ENCODE measurements at places on chromosomes 2 and 18.

DNA sequence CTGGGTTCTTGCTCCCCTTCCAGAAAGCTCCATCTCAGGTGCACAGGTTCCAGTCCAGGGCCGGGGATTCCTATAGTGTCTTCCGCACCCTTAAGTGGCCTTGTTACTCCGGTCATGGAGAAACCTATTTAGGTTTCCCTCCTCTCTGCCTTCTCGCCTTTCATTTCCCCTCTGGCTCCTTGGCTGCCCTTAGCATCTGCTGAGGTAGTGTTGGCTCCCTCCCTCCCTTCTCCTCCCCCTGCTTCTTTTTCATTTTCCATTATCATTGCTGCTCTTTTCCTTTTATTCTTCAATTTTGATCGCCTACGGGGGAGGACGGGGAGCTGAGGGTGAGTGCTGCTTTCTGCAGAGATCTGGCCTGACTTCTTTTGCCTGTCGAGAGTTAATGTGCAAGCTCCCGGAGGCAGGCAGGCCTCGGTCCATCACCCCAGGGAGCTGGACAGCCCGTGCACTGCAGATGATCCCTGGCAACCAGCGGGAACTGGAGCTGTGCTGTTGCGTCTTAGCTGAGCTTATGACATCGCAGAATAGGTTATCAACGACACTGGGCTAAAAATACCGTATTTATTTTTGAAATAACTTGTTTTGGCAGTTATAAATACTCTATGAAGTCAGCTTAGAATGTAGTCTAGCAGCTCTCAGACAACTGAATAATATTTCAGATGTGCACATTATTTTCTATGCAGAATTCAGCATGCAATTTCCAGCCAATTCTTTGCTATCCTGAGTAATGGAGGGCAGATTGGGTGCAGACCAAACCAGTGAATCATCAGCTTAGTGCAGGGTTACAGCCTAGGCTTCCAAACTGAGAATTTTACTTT, 141.9 kb downstream of the SLC4A3 start:
- no peak for DNase-seq

GRCh38 chr2:3500326-3500899, 18.9 kb downstream of the ADI1 start:
- DNase-seq = no peak

GRCh38 chr2:29463181-29463900, 348.1 kb downstream of the CLIP4 start:
- DNase-seq = no peak

GRCh38 chr2:173652311-173652710, 297.6 kb downstream of the CDCA7 start:
- no peak for DNase-seq

GRCh38 chr2:112184121-112184520, 45.9 kb downstream of the FBLN7 start:
- DNase-seq = no peak

DNA sequence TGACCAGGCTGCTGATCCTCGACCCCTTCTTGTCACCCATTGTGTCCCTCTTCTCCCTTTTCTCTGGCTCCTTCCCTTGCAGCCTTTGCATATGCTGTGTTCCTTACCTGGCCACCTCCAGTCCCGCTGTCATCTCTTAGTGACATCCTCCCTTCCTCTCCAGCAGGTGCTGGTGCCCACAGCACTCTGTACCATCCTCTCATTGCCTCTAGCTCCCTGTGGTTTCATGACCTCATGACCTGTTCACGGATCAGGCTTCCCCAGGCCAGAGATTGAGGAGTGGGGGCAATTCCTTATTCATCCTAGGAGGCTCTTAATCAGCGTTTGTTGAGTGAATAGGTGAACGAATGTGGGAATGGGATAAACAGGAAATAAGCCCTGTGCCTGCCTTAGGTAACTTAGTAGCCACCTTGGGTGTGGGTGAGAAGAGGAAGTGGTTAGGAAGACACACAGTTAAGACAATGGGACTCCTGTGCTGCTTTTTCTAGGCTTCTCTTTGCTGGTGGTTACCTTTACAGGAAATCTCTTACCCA, 35.5 kb downstream of the ITGA6 start:
- DNase-seq = peak; percentile 69

DNA sequence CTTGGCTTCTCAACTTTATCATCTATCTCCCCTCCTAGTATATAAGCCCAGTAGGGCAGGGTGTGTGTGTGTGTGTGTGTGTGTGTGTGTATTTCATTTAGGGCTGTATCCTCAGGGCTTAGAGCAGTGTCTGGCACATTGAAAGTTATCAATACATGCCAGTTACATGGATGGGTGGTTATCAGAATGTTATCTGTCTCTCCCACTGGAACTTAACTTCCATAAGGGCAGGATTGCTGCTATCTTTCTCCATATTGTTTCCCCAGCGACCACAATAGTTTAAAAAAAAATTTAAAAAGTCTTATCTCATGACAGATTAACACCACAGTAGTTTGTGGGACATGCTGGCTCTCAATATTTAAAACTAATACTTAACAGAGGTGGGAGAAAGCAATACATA, 488.9 kb downstream of the PLCL1 start:
- no peak for DNase-seq

DNA sequence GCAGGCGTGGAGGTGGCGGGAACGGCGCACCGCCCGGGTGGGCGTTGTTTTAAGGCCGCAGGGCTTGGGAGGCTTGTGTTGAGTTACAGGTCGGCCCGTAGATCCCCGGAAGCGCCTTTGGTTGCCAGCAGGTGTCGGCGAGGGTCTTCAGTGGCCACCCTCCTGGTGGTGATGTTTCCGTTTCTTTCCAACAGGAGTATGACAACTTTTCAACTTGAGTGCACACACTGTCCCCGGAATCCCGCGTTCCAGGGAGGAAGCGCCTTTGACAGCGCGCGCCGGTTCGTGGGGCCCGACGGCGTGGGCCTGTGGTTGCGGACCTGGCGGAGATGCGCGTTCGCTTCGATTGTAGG, 1.0 kb upstream of the HDAC4 start:
- DNase-seq = no peak

GRCh38 chr18:57352761-57353136, 392 bp downstream of the ST8SIA3 start:
- no peak for DNase-seq

DNA sequence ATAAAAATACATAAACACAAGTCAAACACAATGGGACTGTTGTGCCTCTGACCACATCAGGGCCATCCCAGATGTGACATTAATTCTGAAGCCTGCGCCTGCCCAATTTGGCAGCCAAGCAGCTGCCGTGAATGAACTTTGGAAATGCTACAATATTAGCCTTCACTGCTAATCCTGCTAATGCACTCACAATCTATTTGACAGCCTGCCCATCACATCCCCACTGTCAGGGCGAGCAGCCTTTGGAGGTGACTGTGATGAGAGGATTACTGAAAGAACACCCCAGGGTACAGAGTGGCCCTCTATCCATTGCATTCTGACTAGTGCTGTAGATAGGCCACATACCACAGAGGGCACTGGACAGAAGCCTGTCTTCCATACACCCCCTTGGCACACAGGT, 21.6 kb downstream of the OSR1 start:
- no peak for DNase-seq

GRCh38 chr2:150431561-150432311, 55.7 kb downstream of the RND3 start:
- no peak for DNase-seq

DNA sequence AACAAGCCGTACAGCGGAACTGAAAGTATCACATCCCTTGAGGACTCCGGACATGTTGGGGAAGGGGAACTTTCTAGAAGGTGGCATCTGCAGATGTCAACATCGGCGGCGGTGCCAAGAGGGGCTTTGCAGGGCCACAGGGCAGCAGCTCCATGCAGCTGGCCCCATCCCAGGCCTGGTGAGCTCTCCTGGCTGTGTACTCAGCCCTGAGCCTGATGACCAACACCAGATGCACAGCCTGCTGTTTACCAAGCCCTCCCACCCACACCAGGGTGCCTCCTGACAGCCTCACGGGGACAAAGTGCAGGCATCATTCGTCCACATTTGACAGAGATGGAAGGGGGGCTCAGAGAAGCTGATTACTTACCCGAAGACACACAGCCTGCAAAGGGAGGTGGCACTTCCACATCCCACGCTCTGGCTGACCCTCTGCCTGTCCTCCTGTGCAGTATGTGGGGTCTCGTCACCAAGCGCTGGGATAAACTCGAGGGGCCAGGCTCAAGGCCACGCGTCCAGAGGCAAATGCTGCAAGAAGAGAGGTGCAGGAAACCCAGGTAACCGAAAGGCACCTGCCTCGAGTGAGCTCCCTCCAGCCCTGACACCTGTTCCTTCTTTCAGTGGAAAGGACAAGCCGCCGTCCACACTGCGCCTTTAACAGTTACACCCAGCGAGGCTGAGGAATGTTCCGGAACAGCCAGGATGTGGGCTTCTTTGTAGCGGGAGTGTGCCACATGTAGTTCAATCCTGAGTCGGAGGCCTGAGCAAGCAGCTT, 69.0 kb upstream of the ASAP2 start:
- no peak for DNase-seq

DNA sequence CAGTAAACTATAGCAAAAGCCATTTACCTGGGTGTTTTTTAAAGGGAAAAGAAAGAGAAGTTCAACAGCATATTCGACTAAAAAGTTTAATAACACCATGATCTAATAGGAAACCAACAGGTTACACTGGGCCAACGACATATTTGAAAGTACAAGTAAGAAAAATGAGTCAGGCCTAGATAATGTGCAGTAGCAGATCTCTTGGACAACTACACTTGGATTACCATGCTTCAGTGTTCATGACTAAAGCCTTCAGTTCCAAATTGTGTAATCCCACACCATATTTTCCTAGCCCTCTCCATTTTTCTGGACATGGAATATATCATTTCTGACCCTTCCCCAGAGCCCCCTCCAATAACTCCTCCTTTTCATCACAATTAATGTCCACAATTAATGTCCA, 39.1 kb upstream of the FIGN start:
- DNase-seq = no peak

DNA sequence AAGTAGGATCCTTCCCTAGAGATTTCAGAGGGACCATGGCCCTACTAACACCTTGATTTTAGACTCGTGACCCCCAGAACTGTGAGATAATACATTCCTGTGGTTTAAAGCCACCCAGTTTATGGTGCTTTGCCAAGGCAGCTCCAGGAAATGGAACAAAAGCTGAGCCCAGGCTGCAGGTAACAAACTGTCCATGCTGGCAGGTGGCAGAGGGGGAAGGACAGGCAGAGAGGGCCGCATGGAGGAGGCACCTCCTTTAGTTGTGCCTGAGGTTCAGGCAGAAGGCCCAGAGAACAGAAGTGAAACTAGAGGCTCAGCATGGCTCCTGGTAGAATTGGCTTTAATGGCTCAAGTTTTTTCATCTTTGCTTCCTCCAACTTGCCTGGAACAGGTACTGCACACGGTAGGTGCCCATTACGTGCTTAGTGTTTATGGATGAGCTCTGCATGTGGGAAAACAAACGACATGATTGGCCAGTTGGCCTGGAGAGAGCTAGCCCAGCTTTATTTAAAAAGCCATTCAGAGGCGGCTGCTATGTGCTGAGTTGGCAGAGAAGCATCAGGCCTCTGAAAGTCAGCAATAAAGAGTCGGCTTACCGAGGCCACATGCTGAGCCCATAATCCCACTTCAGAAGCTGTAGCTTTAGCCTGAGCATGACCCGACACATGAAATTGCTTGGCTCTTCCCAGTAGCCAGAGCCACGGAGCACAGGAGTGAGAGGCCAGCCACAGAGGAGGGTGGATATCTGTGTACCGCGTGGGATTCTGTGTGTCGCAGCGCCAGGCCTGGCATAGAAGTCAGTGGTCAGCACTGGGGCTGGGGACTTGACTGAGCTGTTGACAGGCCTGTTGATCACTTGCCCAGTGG, 36.5 kb downstream of the HS1BP3 start:
- no peak for DNase-seq

GRCh38 chr2:203994735-203995134, 58.2 kb downstream of the ICOS start:
- peak; percentile 71 for DNase-seq

DNA sequence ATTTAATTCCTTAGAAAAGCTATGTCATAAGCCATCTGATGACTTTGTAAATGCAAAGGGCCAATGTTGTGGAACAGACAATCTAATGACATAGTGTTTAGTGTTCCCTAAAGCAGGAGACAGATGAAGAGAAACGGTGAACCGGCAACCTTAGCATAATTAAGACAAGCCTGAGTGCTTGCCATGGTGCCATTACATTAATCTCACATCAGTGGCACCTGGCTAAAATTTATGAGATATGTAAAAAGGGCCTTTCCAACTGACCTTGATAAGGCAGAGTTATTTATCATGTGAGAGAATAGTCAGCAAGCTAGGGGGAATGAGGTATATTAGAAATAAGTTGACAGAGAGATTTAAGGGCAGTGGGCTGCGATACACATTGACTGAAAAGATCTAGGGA, 261.8 kb downstream of the ERBB4 start:
- no peak for DNase-seq

DNA sequence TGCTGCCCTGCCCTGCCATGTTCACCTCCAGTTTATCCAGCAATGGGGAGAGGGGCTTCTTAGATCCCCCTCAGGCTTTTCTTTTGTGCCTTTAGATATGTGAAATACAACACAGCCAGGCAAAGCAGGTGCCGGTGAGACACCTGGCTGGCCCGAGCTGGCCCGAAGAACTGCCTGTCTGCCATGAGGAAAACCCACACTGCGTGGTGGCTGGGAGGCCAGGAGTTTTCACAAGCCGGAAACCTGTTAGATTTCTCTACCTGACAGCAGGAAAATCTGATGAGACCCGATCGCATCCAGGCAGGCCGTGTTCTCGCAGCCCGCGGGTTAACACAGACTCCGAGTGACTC, 5.7 kb upstream of the GAL3ST2 start:
- DNase-seq = no peak

DNA sequence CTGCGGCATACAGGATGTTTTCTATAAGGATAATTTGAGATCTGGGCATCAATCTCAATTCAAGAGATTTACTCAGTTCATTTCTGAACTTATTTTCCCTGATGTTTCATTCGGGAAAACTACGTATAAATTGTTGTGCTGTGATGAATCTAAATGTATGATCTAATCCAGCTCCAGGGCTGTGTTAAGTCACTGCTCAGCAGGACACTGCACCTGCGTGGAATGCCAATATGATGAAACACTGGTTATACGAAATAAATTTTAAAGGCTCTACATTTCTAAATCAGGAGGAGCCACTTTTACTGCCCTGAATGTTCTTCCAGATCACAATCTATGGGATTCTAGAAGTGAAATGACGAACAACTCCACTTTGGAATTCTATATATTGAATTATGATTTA, 259.0 kb downstream of the HNMT start:
- no peak for DNase-seq

GRCh38 chr18:27213123-27213717, 28.1 kb upstream of the CHST9 start:
- DNase-seq = no peak

- no peak for DNase-seq
Observed at GRCh38 chr2:201977651-201978050, 56.0 kb upstream of the FZD7 start.

- no peak for DNase-seq
Observed at GRCh38 chr2:235860111-235860510, 308.1 kb downstream of the GBX2 start.

DNA sequence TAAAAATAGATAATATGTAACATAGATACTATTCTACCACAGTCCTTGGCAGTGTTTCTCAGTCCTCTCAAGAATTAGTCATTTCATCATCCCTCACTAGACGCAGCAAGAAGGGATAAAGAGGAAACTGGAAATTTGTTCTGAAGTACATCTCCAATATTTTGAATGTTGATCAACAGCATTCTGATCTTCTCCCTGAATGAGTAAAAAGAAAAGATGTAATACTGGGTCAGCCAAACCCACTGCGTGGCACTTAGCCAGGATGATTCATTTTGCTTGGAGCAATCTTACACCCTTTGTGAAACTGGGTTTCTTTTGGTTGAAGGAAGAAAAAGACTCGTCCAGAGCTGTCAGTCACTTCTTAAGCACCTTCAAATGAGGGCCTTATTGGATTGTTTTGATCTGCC, 54.1 kb downstream of the TAF1B start:
- peak; percentile 83 for DNase-seq

- no peak for DNase-seq
Observed at GRCh38 chr2:107068069-107068916, 182.3 kb upstream of the ST6GAL2 start.

Measured in activated CD4-positive, alpha-beta T cell treated with anti-CD3 and anti-CD28 coated beads, Interleukin-2, amount 50 U/mL, for 16 hours (primary cell).